Caco-2 (cell line): ENCODE measurements at places on chromosomes 5 and 9. TPM values are rescaled to one million over a fixed set of nuclear protein-coding genes. Genes with fewer than 3 reads are reported as not detected.

HEMGN gene
- not detected in 2 replicates for total RNA-seq

CCL27 gene
- total RNA-seq = not detected in 2 replicates

C5orf58 gene
- total RNA-seq = not detected in 2 replicates

ELOVL7 gene
- total RNA-seq = 16.4 and 19.1 TPM in 2 replicates

CCDC180 gene
- 2.3 and 5.9 TPM in 2 replicates for total RNA-seq

ENHO gene
- 1.00 and 2.1 TPM in 2 replicates for total RNA-seq

OSMR gene
- 0.11 TPM in 1 of 2 replicates, not detected in the other for total RNA-seq

- no peak for DNase-seq
These were observed 173.1 kb downstream of the YTHDC2 start for GRCh38 chr5:113686599-113686998.

DNA sequence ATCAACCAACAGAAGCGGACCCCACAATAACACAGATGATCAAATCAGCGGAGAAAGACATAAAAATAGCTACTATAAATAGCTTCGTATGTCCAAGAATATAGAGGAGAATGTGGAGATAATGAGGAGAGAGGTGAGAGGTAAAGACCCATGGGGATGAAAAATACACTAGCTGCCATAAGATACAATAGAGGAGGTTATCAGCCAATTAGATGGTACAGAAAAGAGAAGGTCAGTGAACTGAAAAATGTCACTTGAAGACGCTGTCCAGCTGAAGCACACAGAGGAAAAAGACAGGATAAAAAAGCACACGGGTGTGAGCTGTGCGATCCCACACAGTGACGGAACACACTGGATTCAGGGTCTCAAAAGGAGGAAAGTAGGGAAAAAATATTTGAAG lies 73.4 kb downstream of the OLFM1 start:
- no peak for DNase-seq

GRCh38 chr9:4987961-4988421 lies 2.9 kb downstream of the JAK2 start:
- peak; percentile 46 for DNase-seq

DNA sequence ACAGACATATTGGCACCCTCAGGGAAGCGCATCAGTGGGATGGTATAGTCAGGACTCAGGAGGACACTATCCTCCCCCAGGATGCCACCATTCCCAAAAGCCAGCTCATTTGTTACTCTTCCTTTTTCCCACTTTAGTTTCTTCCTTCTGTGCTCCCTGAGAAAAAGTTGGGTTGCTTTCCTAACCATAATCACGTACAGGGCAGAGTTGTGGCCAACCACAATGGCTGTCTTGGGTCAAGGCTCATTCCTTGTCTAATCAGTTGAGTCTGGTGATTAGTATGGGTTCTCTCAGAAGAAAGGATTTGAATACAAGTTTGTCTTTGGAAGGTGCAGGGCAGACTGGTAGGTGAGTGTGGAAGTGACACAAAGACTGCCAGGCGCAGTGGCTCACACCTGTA lies 26.6 kb upstream of the ATP6V1G1 start:
- no peak for DNase-seq

- DNase-seq = no peak
These were observed 344.9 kb downstream of the ICE1 start for GRCh38 chr5:5767286-5767928.

DNA sequence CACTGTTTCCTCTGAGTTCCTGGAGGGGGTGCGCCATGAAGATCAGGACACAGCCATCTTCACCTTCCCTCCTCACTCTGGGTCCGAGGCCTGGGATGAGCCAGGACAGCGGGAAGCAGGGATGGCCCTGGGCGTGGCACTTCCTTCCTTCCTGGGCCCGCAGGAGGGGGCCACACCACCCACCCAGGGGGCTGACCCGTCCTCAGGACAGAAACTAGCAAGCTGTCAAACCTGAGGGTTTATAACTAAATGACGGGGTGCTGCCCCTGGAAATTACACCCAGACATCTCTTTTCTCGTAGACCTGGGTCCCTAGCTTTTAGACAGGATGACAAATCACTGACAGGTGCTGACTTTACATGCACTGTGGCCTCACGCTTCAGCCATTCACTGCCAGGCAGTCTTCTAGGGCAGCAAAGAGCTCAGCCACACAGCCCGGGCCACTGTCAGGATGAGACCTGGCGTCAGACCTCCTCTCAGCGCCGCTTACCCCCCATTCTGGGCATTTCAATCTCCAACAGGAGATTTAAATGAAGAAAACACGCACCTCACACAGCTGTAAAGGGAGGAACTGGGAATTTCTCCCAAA lies 8.1 kb downstream of the FCN2 start:
- DNase-seq = no peak

- DNase-seq = no peak
These were observed 1.6 kb upstream of the HK3 start for GRCh38 chr5:176900780-176901204.

DNA sequence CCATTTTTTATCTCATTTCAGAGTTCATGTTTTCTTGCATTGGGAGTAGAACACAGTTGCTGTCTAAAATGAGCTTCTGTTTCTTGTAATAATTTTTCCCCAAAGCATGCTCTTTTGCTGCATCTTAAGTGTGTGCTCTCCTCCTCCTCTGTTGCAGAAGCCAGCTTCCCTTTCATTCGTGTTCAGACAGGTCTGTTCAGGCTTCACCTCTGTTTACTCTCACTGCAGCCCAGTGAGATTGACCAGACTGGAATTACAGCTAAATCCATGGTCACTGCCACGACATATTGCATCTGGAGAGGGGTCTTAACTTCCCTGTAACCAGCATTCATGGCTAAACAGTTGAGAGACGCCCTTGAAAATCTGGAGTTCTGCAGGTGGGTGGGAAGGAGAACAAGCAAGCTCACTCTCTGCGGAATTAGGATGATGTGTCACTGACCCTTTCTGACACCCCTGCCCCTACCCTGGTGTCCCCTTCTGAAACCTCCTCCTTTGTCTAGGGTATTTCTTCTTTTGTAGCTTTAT lies 223.2 kb downstream of the FSTL4 start:
- DNase-seq = no peak

DNA sequence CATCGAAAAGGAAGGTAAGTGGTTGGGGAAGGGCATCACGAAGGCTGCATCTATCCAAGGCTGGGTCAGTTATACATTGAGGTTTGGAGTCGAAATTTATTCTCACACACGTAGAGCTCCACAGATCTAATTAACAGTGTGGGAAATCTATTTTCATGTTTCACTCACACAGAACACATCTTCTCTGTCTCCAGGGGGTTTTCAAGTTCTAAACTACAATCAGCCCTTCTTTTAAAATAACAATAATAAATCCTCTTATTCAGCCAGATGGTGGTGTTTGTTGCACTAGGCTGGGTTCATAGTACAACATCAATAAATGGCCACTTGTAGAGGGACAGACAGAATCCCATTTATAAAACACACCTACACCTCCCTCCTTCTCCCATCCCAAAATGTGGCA lies 174.5 kb upstream of the KLF9 start:
- no peak for DNase-seq

GRCh38 chr9:136662656-136663581 lies at the start of gene EGFL7:
Gene EGFL7, plus strand, starts transcription at chr9:136662916. Its CDS starts 5,367 bp downstream, at chr9:136668283.
- no peak for DNase-seq

- DNase-seq = no peak
These were observed 284.4 kb upstream of the RGMB start for GRCh38 chr5:98489021-98489420.

DNA sequence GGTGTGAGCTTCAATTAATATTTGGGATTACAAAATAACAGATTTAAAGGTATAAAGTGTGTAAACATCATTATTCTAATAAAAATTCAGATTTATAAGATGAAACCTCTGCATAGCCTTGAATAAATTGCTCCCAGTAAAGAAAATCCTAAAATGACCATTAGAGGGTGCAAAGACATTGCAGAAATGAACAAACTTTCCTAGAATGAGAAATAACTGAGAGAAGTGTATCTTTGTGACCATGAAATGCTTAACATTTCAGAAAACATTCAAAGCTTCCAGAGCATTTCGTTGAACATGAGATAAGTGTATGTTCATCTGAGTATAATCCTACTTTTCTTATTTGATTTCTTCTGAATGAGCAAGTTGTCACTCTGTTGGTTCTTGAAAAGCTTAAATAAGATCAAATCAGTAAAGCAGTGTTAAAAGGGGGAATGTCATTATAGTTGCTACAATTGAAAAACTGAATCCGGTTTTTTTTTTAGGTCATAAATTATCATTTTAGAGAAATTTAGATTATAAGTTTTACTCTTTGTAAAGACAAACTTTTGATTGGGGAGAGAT lies 24.7 kb upstream of the NUDT12 start:
- DNase-seq = no peak

- no peak for DNase-seq
These were observed 30.8 kb downstream of the CD180 start for GRCh38 chr5:67165526-67166459.

GRCh38 chr9:70563010-70563409 lies 148.6 kb upstream of the KLF9 start:
- no peak for DNase-seq

- DNase-seq = no peak
These were observed 73.4 kb upstream of the FREM1 start for GRCh38 chr9:14983599-14983998.

DNA sequence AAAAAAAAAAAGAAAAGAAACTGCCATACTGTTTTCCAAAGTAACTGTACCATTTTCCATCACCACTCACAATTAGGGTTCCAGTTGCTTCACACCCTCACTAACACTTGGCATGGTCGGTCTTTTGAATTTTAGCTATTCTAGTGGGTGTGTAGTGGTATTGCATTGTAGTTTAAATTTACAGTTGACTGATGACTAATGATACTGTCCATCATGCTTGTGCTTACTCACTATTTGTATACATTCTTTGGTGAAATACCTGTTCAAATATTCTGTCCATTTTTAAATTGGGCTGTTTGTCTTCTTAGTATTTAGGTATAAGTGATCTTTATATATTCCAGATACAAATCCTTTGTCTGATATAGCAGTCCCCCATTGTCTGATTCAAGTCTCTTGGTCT lies 36.2 kb upstream of the ZNF169 start:
- no peak for DNase-seq

- DNase-seq = no peak
These were observed 135.0 kb upstream of the CCDC152 start for GRCh38 chr5:42621662-42622061.

- DNase-seq = no peak
These were observed 50.8 kb downstream of the KCNN2 start for GRCh38 chr5:114412510-114413171.

GRCh38 chr5:142862594-142862993 lies 92.4 kb downstream of the ARHGAP26 start:
- DNase-seq = no peak

- no peak for DNase-seq
These were observed 173.3 kb upstream of the HMHB1 start for GRCh38 chr5:143638654-143639053.

- no peak for DNase-seq
These were observed 378.9 kb downstream of the RAB3C start for GRCh38 chr5:58961631-58962280.

- peak; percentile 43 for DNase-seq
These were observed 3.0 kb upstream of the TMEM210 start for GRCh38 chr9:137174722-137175293.

GRCh38 chr5:651296-652022 lies 39.3 kb downstream of the CEP72 start:
- no peak for DNase-seq

- DNase-seq = no peak
These were observed 458.4 kb downstream of the HINT1 start for GRCh38 chr5:130706696-130707095.
